ENCODE measurements at places on chromosomes 7 and 10. TPM values are rescaled to one million over a fixed set of nuclear protein-coding genes. Genes with fewer than 3 reads are reported as not detected.

Gene C10orf53
- not detected for total RNA-seq

- peak overlapping the region; percentile 92 for H3K4me3 ChIP-seq
- H3K27ac ChIP-seq: peak overlapping the region; percentile 72
- peaks cover 10% of the 10 kb centered on the region for H3K27me3 ChIP-seq
- DNase-seq: peak; percentile 55
- H3K4me1 ChIP-seq: peaks cover 7% of the 10 kb centered on the region
Measured at GRCh38 chr10:95560278-95561176, 644 bp downstream of the SORBS1 start.

Gene FGFBP3
- 3.1 TPM for total RNA-seq

GRCh38 chr10:61941202-61941681 lies 39.7 kb downstream of the ARID5B start:
- H3K4me1 ChIP-seq: peaks cover 85% of the 10 kb centered on the region
- peak overlapping the region; percentile 98 for H3K27ac ChIP-seq
- no peaks in the 10 kb centered on the region for H3K27me3 ChIP-seq

Gene EPO
- total RNA-seq: not detected

DNA sequence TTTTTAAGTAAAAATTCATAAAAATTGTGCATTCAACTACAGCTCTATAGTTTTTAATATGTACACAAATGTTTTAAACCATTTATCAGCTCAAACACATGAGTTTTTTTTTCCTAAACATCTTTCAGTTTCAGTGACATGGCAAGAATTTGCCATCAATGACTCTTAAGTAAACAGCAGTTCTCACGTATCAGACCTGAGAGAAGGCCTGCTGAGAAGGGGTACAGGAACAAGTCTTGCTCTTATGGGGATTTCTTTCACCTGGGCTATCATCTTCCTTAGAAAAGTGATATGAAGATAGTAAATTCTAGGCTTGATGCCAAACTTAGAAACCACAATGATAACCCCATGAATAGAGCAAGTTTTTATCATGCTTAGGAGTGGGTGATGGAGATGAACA lies 467.8 kb downstream of the ARL4A start:
- no peaks in the 10 kb centered on the region for H3K27me3 ChIP-seq
- H3K27ac ChIP-seq: no peak overlapping the region
- H3K4me1 ChIP-seq: no peaks in the 10 kb centered on the region

DNA sequence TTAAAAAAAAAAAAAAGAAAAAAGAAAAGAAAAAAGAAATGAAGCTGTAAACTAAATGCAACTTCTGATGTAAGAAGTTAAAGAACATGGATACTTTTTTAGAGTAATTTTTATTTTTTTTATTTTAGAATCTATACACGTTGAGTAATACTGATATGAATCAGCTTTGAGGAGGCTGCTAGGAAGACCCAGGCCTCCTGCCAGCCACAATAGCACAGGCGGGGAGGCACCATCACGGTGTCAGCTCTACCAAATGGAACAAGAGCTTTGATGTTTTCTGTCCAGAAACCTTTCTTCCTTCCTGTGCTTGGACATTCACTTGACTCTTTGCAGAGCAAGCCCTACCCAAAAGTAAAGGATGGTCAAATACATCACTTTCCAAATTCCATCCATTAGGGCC lies 45.3 kb upstream of the EGR2 start:
- DNase-seq: peak; percentile 26
- no peak overlapping the region for H3K27ac ChIP-seq
- H3K36me3 ChIP-seq: no peaks in the 10 kb centered on the region
- no peak overlapping the region for H3K4me3 ChIP-seq
- peaks cover 44% of the 10 kb centered on the region for H3K4me1 ChIP-seq

Gene ASAH2
- 2.9 TPM for total RNA-seq

Gene CUBN
- total RNA-seq: 0.38 TPM

DNA sequence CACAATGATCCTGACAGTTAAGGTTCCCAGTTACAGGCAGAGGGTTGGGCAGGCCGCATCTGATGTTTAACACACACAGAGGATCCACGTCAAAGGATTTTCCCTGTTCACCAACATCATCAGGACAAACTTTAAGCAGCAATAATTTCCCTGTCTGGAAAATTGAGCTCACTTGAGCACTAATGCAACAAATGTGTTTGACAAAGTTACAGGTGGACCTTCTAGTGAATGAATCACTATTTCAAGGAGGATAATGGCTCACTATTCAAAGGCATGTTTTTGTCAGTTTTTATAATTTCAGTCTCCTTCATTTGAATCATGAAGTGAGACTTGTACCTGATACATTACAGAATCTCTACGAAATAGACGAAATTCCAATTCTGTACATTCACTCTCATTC lies 127.3 kb downstream of the DIP2C start:
- H3K27ac ChIP-seq: no peak overlapping the region
- no peaks in the 10 kb centered on the region for H3K4me1 ChIP-seq
- no peak for DNase-seq
- no peak overlapping the region for H3K4me3 ChIP-seq
- H3K36me3 ChIP-seq: no peaks in the 10 kb centered on the region
- H3K27me3 ChIP-seq: peaks cover 1% of the 10 kb centered on the region

- H3K27ac ChIP-seq: no peak overlapping the region
- no peaks in the 10 kb centered on the region for H3K36me3 ChIP-seq
- no peaks in the 10 kb centered on the region for H3K27me3 ChIP-seq
- no peak overlapping the region for H3K4me3 ChIP-seq
- H3K4me1 ChIP-seq: peaks cover 15% of the 10 kb centered on the region
- no peak for DNase-seq
Measured at GRCh38 chr10:131892806-131893675, 7.8 kb upstream of the PPP2R2D start.

DNA sequence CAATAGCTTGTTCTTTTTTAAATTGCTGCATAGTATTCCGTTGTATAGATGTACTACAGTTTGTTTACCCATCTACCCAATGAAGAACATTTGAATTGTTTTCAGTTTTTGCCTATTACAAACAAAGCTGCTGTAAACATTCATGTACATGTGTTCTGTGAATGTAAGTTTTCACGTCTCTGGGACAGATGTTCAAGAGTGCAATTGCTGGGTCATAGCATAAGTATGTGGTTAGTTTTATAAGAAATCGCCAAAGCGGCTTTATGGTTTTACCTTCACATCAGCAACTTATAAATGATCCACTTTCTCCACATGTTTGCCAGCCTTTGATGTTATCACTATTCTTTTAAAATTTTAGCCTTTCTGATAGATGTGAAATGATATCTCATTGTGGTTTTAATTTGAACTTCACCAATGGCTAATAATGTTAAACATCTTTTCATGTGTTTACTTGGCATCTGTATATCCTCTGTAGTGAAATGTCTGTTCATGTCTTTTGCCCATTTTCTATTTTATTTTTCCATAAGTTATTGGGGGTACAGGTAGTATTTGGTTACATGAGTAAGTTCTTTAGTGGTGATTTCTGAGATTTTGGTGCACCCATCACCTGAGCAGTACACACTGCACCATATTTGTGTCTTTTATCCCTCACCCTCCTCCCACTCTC lies 73.5 kb downstream of the TBXAS1 start:
- no peak overlapping the region for H3K27ac ChIP-seq
- H3K36me3 ChIP-seq: no peaks in the 10 kb centered on the region
- H3K4me1 ChIP-seq: no peaks in the 10 kb centered on the region
- no peak overlapping the region for H3K4me3 ChIP-seq

- no peak overlapping the region for H3K4me3 ChIP-seq
- no peak for DNase-seq
- H3K4me1 ChIP-seq: no peaks in the 10 kb centered on the region
- H3K36me3 ChIP-seq: no peaks in the 10 kb centered on the region
- peaks cover 2% of the 10 kb centered on the region for H3K27me3 ChIP-seq
- no peak overlapping the region for H3K27ac ChIP-seq
Measured at GRCh38 chr10:61742812-61743211, 80.1 kb downstream of the CABCOCO1 start.
